Renal cortex interstitium (tissue), 15 donors: ENCODE measurements at places on chromosomes 7 and 10. TPM values are rescaled to one million over a fixed set of nuclear protein-coding genes. Genes with fewer than 3 reads are reported as not detected.
A peak's percentile ranks its signal among the peaks of the same experiment; 100 is the strongest.

GRCh38 chr10:11260170-11260569, 242.5 kb downstream of the CELF2 start:
- DNase-seq, result no peak

DNA sequence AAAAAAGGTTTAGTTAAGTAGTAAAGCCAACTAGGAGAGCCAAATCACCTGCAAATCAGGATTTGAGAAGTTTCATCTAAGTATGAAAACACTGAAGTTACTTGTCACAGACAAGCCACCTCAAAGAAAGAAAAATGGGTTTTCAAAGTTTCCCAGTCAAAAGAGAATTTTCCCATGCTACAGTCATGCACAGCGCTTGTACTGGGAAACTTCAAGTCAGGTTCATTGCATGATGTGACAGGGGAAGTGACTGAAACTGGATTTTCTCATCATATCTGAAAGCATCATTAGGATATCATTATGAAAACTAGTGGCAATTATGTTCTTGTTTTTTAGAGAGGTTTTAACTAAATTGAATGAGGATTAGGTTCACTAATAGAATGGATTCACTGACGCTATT, 167.0 kb downstream of the SGMS1 start:
- DNase-seq, result no peak

DNA sequence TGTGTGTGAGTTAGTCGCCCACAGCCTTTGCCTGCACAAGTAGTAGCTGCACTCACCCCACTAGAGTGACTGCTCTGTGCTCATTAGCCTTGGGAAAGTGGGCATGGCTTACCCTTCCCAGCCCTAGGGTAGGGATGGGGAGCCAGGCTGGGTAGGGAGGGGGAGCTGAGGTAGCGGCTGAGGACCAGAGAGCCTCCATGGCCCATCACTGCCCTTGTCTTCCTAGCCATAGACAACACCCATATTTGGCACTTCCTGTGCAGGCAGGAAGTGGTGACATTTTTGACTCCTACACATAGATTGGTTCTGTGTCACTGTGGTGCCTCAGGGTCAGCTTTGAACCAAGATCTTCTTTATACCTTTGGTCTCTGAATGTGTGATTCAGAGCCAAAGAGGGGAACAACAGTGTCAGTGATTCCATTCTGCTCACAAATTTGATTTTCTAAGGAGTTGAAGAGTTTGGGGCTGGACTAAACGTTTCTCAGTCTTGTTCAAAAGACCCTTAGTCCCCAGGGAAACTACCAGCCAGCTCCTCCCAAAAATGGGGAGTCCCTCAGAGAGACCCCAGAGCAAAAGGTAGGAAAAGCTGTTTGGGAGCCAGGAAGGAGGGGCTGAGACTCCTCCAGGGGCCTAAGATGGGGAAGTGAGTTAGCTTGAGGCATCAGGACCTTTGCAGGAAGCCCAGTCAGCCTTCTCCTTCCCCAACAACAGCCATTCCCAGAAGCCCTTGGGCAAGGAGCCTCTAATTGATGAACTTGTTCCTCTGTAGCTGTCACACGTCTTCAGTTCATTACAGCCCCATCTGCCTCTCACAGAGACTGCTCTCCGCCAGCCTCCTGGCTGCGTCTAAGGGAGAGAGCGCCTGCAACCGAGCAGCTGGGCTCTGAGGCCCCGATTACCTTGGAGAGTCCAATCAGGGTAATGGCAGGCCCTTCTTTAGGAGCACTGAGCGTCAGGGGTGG, 135.0 kb downstream of the CDH23 start:
- no peak for DNase-seq

Gene MACC1
- polyA plus RNA-seq, result 9.0 TPM

- peak; percentile 68 for DNase-seq
These were observed 463.8 kb downstream of the KCNMA1 start for GRCh38 chr10:77173615-77174461.

DNA sequence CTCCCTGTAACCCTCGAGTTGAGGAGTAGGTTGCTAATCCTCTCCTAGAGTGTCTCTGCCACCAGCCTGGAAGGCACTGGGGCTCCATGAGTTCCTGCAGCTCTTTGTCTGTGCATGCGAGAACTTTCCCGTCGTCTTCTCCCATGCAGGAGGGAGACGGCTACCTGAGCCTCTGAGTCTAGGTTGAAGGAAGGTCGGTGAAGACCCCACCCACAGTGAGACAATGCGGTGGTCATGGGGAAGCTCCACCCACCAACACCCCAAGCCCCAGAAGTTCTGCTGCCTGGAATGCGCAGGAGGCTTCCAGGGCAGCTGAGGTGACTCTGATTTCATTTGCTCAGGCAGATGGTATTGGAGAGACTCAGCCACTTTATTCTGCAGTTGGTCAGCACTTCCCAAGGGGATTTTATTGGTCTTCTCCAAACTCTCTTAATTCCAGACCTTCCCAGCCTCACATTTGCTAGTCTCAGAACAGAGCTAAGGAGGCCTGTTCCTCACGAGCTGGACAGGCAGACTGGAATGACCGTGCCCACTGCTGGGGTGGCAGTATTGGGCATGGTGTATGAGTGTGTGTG, 36.5 kb downstream of the PTPRE start:
- DNase-seq, result no peak

Gene CUZD1
- 1.6 TPM for polyA plus RNA-seq

Gene PLEKHS1
- polyA plus RNA-seq, result 0.10 TPM

- no peak for DNase-seq
These were observed 31.2 kb downstream of the CFAP46 start for GRCh38 chr10:132910901-132911785.

Gene OPN4
- not detected for polyA plus RNA-seq

GRCh38 chr10:29414501-29414900, 125.6 kb downstream of the LYZL1 start:
- DNase-seq, result no peak

Gene LRRC18
- 0.24 TPM for polyA plus RNA-seq

Gene METTL27
- 3.5 TPM for polyA plus RNA-seq

Gene RET
- polyA plus RNA-seq, result 18.8 TPM

Gene UTF1
- not detected for polyA plus RNA-seq

DNA sequence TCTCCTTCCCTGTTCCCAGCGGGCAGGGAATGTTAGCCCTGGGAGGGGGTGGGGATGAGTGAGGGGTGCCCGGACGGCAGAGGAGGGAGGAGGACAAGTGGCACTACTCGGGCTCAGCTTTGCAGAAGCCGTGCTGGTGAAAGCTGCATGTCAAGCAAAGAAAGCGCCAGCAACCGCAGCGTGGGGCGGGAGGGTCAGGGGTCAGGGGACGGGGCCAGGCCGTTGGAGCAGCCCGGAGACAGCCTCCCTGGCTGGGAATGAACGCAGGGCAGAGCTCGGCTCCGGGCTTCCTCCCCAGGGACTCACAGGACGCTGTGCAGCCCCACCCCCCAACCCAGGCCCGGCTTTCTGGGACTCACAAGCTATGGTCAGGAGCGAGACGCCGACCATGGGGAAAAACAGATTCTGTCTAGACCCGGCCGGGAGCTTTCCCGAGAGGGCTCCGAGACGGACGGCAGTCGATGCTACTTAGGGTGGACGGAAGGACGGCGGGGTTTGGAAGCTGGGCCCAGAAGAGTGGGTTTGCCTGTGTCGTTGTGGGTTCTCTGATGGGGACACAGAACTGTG, 113.4 kb downstream of the VIPR2 start:
- DNase-seq, result no peak

Gene CYP3A5
- polyA plus RNA-seq, result 1.6 TPM

DNA sequence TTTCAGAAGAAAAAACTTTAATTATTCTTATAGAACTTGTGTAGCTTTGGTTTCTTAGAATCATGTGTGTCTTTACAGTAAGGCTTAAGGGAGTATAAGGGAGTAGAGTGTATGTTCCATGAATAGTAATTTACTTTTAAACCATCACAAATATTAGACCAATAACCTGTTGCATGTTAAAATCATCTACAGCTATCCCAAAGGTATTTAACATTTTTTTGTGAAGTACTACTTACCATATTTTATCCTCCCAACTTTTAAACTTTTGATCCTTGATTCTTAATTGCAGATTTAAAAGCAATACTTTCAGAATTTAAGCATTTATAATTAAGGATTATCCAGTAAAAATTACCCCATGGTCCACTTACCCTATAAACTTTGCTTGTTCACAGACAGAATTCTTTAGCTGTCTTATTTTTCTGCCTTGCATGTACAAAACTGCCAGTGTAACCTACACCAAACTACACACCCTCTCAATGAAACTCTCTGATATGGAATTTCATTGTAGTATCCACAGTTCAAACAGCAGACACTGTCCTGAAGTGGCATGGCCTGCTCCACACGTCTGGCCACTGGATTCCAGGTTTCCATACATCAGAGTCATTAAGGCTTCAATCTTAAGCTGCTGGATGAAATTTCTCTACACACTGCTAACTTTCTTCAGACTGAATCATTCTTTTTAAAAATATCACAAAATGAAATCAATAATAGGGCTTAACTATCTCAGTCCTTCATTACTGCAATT, 5.8 kb downstream of the GLI3 start:
- DNase-seq, result no peak

Gene SPDYE11
- polyA plus RNA-seq, result 0.83 TPM

- no peak for DNase-seq
These were observed 655.6 kb downstream of the LRMDA start for GRCh38 chr10:76086761-76087639.

Gene TNS3
- 88.3 TPM for polyA plus RNA-seq

DNA sequence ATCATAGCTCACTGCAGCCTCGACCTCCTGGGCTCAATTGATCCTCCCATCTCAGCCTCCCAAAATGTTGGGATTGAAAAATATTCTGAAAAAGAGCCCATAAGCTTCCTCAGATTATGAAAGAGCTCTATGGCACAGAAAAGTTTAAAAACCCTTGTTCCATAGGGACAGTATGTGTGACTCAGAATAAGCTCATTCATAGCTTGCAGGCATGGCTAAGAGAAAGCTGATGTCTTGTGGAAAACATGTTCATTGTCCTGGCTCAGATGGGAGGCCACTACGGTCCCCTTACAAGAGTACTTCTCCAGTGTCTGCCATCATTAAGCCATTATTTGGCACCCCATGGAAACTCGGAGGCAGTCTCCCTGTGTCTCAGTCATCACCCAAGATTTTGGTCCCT, 64.0 kb downstream of the CCDC3 start:
- no peak for DNase-seq

Gene PFKFB3
- 31.4 TPM for polyA plus RNA-seq

GRCh38 chr7:140539461-140539860, 60.2 kb upstream of the MKRN1 start:
- DNase-seq, result peak; percentile 63
